T-helper 2 cell treated with Interferon-gamma antibody and Interleukin-4, amounts not matched to agents 5 μg/mL and 100 μg/mL, for 36 hours (primary cell): ENCODE measurements at places on chromosomes 2 and 18.

- H3K4me3 ChIP-seq = no peak overlapping the region
- no peaks in the 10 kb centered on the region for H3K36me3 ChIP-seq
- H3K27ac ChIP-seq = no peak overlapping the region
- H3K27me3 ChIP-seq = no peaks in the 10 kb centered on the region
- no peaks in the 10 kb centered on the region for H3K4me1 ChIP-seq
- no peak for DNase-seq
These were observed 128.5 kb downstream of the KCNE4 start for GRCh38 chr2:223180463-223180862.

- H3K27ac ChIP-seq = peak overlapping the region; percentile 98
- peak overlapping the region; percentile 95 for H3K4me3 ChIP-seq
- DNase-seq = no peak
- H3K4me1 ChIP-seq = peaks cover 48% of the 10 kb centered on the region
- H3K36me3 ChIP-seq = peaks cover 10% of the 10 kb centered on the region
These were observed 1.8 kb downstream of the SEC11C start for GRCh38 chr18:59141294-59142068.

GRCh38 chr2:84940088-84940470 lies 30.9 kb upstream of the KCMF1 start:
- peak overlapping the region; percentile 78 for H3K4me3 ChIP-seq
- no peak for DNase-seq
- peaks cover 62% of the 10 kb centered on the region for H3K4me1 ChIP-seq
- peak overlapping the region; percentile 96 for H3K27ac ChIP-seq

GRCh38 chr18:36078751-36079529 lies 11.6 kb upstream of the RPRD1A start:
- H3K4me1 ChIP-seq = peaks cover 8% of the 10 kb centered on the region
- H3K27ac ChIP-seq = no peak overlapping the region
- peaks cover 2% of the 10 kb centered on the region for H3K36me3 ChIP-seq
- H3K27me3 ChIP-seq = peaks cover 11% of the 10 kb centered on the region
- no peak for DNase-seq

DNA sequence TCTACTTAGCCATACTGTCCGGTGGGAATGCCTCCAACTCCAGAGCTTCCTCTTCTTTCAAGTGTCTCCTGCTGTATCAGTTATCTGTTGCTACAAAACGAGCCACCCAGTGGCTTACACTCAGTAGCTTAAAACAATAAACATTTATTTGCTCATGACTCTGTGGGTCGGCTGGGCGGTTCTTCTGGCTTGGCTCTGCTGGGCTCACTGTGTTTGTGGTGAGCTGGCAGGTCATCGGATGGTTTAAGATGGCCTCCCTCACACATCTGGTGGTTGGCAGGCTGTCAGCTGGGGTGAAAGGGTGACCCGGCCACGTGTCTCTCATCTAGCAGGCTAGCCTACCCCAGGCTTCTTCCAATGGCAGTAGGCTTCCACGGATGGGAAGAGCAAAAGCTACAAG lies 122.4 kb upstream of the SLC1A4 start:
- peaks cover 6% of the 10 kb centered on the region for H3K27me3 ChIP-seq
- no peaks in the 10 kb centered on the region for H3K36me3 ChIP-seq
- no peaks in the 10 kb centered on the region for H3K4me1 ChIP-seq

DNA sequence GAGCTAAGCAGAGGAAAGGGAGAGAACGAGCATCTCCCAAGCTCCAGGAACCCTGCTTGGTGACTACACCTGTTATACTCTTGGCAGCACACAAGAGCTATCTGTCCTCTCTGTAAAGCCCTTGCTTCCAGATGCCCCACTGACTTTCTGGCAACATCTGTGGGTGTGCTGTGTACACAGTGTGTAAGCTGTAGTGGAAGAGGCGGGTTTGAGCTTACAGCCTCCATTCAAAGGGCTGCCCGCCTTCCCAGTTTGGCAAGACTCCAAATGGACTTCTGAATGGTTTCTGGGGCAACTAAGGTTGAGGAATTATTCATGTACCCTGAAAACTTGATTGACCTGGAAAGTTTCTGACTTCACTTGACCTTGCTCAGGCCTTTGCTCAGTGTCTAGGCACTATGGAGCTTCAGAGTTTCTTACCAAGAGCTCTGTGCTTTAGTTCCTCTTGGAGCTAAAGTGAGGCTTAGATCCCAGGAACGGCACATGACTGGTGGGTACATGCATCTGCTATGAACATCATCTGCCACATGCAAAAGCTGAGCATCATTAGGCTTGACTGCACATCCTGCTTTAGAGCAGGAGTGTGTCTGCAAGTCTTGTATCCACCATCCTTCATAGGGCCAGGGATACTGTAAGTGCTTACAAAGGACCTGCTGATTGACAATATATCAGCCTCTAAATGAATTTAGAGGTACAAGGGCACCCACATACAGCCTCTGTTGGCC lies 290.9 kb upstream of the SIX2 start:
- H3K36me3 ChIP-seq = no peaks in the 10 kb centered on the region
- H3K4me3 ChIP-seq = no peak overlapping the region
- no peak overlapping the region for H3K27ac ChIP-seq
- no peaks in the 10 kb centered on the region for H3K4me1 ChIP-seq
- peaks cover 16% of the 10 kb centered on the region for H3K27me3 ChIP-seq

DNA sequence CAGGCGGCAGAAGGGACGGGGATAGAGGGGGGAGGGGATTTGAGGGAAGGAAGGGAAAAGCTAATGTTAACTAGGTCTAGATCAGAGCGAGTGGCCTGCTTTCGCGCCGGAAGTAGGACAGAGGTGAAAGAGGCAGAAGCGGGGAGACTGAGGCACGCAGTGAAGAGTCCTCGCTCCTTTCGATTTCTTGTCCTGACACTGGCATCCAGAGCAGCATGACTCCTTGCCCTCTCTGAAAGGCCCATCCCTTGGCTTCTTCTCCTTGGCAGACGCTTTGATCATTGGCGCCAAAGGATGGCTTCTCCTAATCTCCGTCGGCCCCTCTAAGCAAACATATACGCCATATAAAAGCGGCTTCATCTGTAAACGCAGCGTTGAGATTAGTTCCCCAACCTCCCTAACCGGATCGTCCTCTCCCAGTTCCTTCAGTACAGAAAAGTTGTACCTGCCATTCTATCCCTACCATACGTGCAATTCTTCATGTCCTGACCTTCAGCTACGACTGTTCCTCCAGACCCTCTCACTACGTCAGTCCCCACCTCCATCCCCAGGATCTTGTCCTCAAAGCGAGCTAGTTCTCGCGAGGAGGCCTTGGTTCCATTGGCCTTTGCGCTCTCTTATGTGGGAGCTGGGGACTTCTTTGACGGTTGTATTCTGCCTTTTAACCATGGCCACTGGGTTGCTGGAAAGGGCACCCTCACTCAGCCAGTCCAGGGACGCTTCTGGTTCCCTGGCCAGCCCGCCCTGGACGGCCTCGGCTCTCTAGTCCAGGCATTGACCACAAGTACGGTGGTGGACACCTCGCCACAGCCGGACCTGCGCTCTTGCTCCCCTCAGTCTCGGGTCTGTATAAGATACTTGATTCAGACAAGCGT lies 857 bp upstream of the NEUROD1 start:
- peaks cover 88% of the 10 kb centered on the region for H3K27me3 ChIP-seq
- peaks cover 33% of the 10 kb centered on the region for H3K4me1 ChIP-seq
- DNase-seq = no peak
- peaks cover 1% of the 10 kb centered on the region for H3K36me3 ChIP-seq
- peak overlapping the region; percentile 32 for H3K27ac ChIP-seq

DNA sequence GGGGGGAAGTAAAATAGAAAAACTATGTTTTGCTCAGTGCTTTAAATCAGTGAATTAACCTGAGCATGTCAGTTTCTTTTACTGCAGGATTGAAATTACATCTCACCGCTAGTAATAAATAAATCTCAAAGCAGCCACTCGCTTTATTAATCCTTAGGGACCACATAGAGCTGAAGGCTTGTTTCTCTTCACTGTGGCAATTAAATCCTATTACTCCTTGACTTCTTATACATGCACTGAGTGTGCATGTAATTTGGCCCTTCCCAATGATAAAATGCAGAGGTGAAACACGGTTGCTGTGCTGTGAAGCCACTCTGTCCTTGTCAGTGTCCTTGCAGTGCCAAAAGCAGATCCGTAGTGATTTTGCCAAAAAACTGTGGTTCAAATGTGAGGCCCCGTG lies 77.1 kb upstream of the RBM44 start:
- DNase-seq = no peak
- no peak overlapping the region for H3K4me3 ChIP-seq
- no peak overlapping the region for H3K27ac ChIP-seq
- peaks cover 26% of the 10 kb centered on the region for H3K4me1 ChIP-seq
- H3K36me3 ChIP-seq = peaks cover 28% of the 10 kb centered on the region

- H3K4me1 ChIP-seq = no peaks in the 10 kb centered on the region
- no peaks in the 10 kb centered on the region for H3K27me3 ChIP-seq
- H3K27ac ChIP-seq = no peak overlapping the region
- DNase-seq = no peak
- no peaks in the 10 kb centered on the region for H3K36me3 ChIP-seq
These were observed 128.2 kb upstream of the DNAJC10 start for GRCh38 chr2:182587831-182588230.

- peaks cover 39% of the 10 kb centered on the region for H3K27me3 ChIP-seq
- peaks cover 1% of the 10 kb centered on the region for H3K36me3 ChIP-seq
- peak overlapping the region; percentile 69 for H3K4me3 ChIP-seq
- no peak for DNase-seq
These were observed 187.2 kb upstream of the FANCL start for GRCh38 chr2:58428096-58429013.

DNA sequence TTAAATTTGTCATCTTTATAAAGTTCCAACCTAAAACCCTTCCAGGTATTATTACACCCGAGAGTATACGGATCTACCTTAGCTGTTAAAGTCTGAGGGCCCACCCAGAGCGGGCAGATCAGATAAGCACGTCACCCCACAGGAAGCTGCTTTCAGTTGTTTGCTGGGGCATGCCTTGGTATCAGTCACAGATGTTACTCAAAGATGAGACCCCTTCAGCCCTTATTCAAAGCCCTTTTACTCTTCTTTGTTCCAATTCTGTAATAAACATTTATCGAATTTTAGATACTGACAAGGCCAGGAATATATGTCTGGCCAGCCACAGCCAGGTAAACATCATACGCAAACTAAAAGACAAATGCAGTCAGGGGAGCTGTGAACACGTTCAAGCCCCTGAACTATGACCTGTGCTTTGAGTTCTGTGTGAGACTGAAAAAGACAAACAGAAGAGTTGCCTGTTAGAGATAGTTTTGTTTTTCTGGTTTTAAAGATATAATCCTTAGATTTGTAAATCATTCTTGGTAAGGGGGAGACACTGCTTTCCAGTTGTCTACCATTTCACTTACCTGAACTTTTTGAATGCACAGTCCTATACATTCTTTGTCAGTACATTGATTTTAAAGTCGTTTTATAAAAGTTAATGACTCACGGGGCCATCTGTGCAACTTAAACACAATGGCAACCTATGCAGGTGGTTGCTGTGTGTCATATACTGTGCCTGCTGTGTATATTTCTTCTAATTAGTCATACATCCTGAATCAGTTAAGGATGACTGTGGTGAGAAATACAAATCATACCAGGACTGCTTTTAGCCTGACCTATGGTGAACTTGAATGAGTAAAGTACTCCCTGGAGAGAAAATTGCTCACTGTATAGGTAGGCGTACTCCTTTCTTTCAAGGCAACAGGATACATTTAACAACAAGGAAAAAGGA lies 100.5 kb upstream of the ITPRID2 start:
- peak overlapping the region; percentile 61 for H3K4me3 ChIP-seq
- H3K36me3 ChIP-seq = peaks cover 8% of the 10 kb centered on the region
- DNase-seq = peak; percentile 58
- no peaks in the 10 kb centered on the region for H3K27me3 ChIP-seq

DNA sequence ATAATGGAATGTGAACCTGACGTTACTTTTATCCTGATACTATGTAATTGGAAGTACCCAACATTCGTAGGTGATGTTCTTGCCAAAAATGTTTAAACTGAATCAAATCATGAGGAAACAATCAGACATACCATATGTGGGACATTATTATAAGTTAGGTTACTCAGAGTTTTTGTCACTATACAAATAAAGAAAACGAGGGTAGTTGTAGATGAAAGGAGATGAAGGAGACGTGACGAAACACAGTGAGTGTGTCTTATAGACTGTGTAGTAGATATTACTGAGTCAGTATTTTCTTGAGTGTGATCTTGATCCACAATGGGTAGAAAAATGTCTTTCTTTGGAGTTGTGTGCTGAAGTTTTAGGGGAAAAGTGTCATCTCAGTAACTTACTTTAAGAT lies 176.8 kb downstream of the ZNF407 start:
- no peaks in the 10 kb centered on the region for H3K4me1 ChIP-seq
- H3K27me3 ChIP-seq = no peaks in the 10 kb centered on the region
- no peak for DNase-seq
- H3K36me3 ChIP-seq = no peaks in the 10 kb centered on the region

- H3K27me3 ChIP-seq = peaks cover 18% of the 10 kb centered on the region
- no peak overlapping the region for H3K4me3 ChIP-seq
- H3K4me1 ChIP-seq = no peaks in the 10 kb centered on the region
- no peak overlapping the region for H3K27ac ChIP-seq
- DNase-seq = no peak
- no peaks in the 10 kb centered on the region for H3K36me3 ChIP-seq
These were observed 389.8 kb downstream of the FIGN start for GRCh38 chr2:163345795-163346573.

DNA sequence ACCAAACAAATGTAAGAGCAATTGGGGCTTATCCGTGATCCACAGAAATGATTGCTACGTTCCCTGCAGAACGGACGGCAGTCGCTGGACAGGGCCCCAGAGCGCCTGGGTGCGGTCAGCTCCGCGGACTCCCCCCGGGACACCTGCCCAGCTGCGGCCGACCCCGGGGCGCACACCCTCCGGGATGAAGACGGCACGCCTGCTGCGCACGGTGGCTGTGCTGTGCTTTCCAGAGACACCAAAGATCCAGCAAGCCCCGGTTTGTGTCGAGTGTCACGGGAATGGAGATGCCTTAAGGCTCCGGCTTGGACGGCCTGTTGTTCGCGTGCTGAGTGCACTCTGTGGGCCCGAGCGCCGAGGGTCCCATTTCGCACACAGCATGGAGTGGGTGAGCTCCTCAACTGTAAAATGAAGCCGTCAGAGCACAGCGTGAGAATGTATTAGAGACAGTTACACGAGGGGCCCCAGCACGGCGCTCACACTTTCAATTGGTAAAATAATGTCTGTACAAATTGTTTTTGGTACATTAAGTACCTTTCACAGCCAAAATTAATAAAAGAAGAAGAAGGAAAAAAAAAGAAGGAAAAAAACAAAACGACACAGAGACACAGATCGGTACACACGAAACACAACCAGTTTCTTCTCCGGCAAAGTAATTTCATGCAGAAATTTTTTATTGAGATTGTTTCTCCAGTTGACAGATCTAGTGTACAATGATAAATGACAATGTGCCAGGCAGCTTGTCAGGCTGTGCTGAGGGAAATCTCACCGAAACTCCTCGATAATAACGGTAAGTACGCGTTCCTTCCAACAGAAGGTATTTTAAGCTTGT lies 615.8 kb upstream of the SALL3 start:
- H3K36me3 ChIP-seq = no peaks in the 10 kb centered on the region
- H3K27me3 ChIP-seq = no peaks in the 10 kb centered on the region
- no peak overlapping the region for H3K4me3 ChIP-seq

- H3K4me1 ChIP-seq = peaks cover 18% of the 10 kb centered on the region
- no peak overlapping the region for H3K4me3 ChIP-seq
- H3K27me3 ChIP-seq = no peaks in the 10 kb centered on the region
- DNase-seq = no peak
- no peaks in the 10 kb centered on the region for H3K36me3 ChIP-seq
- H3K27ac ChIP-seq = no peak overlapping the region
These were observed 15.3 kb downstream of the FBLN7 start for GRCh38 chr2:112153501-112153900.
